ENCODE measurements at places on chromosomes 2 and 18.

- no peak for DNase-seq
Observed at GRCh38 chr2:36781907-36782720, 85.6 kb downstream of the VIT start.

DNA sequence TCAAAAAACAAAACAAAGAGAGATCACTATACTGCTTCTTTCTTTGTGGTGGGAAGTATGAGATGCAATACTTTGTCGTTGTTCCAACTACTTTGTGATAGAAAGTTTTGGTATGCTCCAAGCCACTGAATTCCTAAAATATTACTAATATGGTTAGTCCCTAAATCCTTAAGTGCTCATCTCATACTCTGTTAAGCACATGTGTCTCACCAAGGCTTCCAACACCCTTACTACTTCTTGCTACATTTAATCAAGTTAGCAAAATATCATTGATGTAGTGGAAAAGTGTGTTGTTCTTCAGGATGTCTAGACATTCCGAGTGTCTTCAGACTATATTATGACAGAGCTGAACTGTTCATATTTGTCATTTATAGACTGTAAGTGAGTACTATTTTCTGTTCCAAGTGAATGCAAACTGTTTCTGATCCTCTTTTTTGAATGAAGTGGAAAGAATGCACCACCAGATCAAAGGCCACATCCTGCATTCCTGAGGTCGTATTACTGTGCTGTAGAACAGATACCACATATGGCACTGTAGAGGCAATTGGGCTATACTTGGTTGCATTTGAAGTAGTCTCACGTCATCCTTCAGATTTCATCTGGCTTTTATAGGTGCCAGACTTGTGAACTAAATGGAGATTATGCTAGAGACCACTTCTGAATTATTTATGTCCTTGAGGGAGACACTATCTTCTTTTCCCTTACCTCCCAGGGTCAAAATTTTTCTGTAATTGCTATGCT lies 298.4 kb upstream of the ZNF521 start:
- DNase-seq, result no peak

- no peak for DNase-seq
Observed at GRCh38 chr2:60880643-60881046, 729 bp upstream of the REL start.

- DNase-seq, result no peak
Observed at GRCh38 chr18:54358495-54359040, 862 bp downstream of the C18orf54 start.

DNA sequence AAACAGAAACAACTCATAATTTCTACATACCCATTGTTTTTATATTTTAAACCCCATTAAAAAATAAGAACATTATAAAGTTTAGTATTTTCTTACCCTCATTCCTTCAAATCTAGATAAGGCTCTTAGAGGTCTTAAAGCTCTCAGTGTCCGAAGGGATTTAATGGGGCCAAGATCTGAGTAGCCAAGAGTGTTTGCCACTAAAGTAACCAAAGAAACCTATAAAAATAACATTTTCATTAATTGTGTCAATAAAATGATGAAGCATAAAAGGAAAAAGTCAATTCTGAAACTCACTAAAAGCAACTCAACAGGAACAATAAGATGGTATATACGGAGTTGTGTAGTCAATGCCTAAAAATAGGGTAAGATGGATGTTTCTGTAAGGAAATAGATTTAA lies 105.4 kb upstream of the SCN1A start:
- no peak for DNase-seq

- DNase-seq, result no peak
Observed at GRCh38 chr2:144580521-144581161, 60.7 kb upstream of the ZEB2 start.

DNA sequence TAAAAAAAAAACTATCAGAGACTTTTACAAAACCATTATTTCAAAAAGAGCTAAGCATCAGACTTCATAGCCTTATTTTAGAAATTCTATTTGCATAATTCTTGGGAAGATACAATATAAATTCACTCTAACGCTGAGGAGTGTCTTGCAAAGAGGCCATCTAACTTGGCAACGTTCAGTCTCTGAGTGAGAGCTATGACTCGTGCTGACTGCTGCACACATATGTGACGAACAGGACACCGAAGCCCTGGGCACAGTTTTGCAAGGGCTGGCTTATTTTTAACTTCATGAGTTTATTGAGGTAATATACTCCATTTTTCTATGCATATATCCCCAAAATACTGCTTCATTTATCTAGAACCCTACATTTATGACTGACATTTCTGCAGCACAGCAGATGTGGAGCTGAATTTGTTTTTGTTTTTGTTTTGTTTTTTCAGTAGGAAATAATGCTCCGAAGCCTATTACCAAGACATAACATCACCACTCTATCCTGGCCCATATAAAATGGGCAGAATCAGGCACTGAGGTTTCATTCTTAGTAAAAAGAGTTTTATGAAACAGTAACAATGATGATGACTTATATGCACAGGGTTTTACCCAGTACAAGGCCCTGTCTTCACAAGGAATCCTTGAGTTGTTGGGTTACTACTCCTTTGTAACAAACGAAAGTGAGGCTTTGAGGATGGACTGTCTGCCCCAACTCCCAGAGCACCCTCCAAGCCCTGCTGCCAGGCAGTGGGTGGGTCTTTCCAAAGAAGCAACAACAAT lies 68.3 kb downstream of the CRACDL start:
- DNase-seq, result no peak

DNA sequence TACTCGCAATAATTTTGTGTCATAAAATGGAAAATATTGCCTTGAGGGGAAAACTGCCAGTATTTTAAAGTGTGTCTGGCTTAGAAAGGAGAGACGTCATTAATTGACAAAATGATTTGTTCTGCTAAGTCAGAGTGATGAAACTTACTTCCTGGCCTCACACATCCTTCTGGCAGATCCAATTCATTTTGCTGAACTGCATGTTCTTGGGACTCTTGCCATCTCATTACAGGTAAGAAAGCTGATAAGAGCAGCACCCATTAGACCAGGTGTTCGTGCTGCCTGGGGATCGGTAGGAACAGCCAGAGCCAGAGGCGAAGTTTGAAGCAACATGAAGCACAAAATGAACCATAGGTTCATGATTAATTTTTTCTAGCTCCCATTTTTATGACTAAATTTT lies 38.0 kb downstream of the KCNE4 start:
- DNase-seq, result no peak

- DNase-seq, result no peak
Observed at GRCh38 chr2:40173276-40173675, 278.6 kb downstream of the SLC8A1 start.

- DNase-seq, result no peak
Observed at GRCh38 chr2:69717861-69718273, 24.1 kb upstream of the ANXA4 start.
